ENCODE measurements at places on chromosomes 13 and 19.

DNA sequence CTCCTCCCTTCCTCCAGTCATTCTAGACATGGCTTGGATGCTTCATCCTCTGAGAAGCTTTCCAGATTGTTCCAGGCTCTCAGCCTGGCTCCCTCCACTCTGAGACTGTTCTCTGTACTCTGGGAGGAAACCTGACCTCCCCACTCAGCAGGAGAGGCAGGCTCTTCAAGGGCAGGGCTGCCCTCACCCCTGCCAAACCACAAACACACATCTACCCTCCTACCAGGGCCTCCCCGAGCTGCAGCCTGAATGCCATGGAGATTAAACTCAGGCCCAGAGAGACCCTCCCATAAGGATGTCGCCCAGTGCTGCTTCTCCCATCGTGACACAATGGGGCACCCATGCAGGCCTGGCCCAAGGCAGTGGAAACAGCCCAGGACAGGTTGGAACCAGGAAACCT is 16.2 kb downstream of the NUMBL start:
- DNase-seq = no peak

GRCh38 chr13:24877531-24877930 is 113.6 kb downstream of the RNF17 start:
- no peak for DNase-seq

- DNase-seq = no peak
These were observed 6.2 kb downstream of the PEAK3 start for GRCh38 chr19:2275588-2276428.

DNA sequence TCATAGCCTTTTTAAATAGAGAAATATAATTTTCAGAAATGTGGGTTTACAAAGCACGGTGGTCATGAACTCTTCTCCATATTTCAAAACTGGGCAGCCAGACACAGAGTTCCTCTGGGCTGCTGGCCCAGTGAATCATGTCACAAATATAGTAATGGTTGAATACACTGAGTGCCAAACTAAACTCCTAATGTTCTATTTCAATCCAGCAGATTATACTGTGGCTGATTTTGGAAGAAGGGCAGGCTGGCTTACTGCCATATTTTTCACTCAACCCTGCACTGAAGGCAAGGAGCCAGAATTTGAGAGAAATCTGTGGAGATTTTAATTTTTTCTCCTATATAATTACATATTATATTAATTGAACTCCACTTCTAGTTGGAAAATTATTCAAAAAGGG is 17.0 kb upstream of the PRR20A start:
- DNase-seq = no peak

GRCh38 chr13:37868691-37869505 is 674 bp downstream of the TRPC4 start:
- no peak for DNase-seq

- no peak for DNase-seq
These were observed 8.8 kb upstream of the KLK8 start for GRCh38 chr19:51010066-51010795.

GRCh38 chr13:108835083-108835482 is 205.7 kb downstream of the MYO16 start:
- DNase-seq = no peak

DNA sequence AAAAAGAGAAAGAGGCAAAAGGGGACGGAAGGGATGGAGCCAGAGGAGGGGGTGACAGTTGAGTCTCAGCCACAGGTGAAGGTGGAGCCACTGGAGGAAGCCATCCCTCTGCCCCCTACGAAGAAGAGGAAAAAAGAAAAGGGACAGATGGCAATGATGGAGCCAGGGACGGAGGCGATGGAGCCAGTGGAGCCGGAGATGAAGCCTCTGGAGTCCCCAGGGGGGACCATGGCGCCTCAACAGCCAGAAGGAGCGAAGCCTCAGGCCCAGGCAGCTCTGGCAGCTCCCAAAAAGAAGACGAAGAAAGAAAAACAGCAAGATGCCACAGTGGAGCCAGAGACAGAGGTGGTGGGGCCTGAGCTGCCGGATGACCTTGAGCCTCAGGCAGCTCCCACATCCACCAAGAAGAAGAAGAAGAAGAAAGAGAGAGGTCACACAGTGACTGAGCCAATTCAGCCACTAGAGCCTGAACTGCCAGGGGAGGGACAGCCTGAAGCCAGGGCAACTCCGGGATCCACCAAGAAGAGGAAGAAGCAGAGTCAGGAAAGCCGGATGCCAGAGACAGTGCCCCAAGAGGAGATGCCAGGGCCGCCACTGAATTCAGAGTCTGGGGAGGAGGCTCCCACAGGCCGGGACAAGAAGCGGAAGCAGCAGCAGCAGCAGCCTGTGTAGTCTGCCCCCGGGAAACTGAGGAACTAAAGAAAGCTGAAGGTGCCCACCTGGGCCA is 2.5 kb downstream of the POLR1G start:
- no peak for DNase-seq

- no peak for DNase-seq
These were observed 673 bp downstream of the ZNF486 start for GRCh38 chr19:20167651-20168122.

DNA sequence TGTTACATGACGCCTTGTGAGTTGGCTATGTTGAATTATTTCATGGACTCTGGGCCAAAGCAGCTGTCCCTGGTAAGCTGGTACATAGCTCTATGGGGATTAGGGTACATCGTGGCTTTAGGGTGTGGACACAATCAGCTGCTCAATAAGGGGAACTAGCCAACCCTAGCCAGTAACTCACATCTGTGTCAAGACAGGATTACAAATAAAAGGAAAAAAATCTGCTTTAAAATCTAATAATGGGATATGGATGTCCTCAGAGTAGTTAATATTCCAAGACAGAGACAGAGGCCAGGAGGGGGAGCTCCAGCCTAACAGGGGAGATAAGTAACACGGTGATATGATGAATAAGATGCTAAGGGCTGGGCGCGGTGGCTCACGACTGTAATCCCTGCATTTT is 21.1 kb upstream of the ZNF766 start:
- DNase-seq = no peak

- DNase-seq = no peak
These were observed 4.6 kb downstream of the SAFB start for GRCh38 chr19:5627395-5627904.

GRCh38 chr13:90868321-90868920 is 479.1 kb upstream of the MIR17HG start:
- DNase-seq = no peak

- no peak for DNase-seq
These were observed 40.5 kb downstream of the GATAD2A start for GRCh38 chr19:19445911-19446361.

DNA sequence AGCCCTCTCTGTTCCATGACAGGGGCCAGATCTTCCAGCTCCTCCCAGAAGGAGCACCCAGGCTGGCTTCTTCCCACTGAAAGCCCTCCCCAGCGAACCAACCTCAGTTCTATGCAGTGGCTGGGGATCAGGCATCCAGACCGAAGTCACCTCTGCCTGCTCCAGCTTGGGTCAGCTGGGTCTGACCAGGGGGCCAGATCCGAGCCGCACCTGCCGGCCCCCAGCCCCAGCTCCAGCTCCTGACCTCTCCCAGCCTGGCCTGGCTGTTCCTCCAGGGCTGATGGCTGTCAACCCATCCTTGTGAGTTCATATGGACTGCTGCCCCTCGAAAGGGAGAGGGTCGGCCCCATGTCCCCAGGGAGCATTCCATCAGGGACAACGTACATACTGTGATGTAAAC is 8.0 kb downstream of the TSSK6 start:
- DNase-seq = no peak

DNA sequence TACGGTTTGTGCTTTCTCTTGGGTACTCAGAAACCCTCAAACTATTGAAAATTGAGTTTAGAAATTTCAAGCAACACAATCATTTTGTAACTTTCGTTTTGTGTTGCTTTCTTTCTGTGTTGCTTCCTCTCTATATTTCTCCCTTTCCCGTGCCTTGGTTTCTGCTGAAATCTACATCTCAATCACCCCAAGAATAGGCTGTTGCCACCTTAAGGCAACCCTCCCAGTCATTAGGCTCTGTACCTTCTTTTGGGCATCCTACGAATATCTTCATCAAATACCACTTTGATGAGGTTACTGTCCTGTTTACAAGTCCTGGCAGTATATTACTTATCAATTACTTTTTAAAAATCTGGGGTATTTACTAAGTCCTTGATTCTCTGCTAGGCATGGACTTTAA is 621.6 kb downstream of the GPC6 start:
- DNase-seq = no peak

GRCh38 chr19:29771708-29772414 is 39.9 kb upstream of the CCNE1 start:
- DNase-seq = no peak

- DNase-seq = no peak
These were observed 13.1 kb downstream of the PCCA start for GRCh38 chr13:100102042-100102441.

- DNase-seq = no peak
These were observed 94.3 kb downstream of the GPC6 start for GRCh38 chr13:93320942-93321341.

- no peak for DNase-seq
These were observed 156.4 kb upstream of the FREM2 start for GRCh38 chr13:38530492-38530891.

DNA sequence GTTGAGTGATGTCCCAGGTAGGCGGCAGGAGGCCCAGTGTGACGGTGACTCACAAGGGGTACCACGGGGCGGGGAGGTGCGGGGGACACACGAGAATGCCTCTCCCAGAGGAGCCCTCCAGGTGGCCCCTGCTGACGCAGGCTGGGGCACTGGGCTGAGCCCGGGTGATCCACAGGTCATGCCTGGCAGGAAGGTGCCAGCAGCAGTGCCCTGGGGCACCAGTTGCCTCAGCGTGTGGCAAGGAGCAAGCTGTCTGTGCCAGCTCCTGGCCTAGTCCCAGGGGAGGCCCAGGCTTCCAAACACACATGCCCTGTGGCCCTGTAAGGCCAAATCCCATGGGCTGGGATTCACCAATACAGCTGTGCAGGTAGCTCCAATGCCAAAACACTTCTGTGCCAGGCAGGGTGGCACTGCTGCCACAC is 28.0 kb downstream of the AKT2 start:
- no peak for DNase-seq

- no peak for DNase-seq
These were observed 888.6 kb downstream of the DIAPH3 start for GRCh38 chr13:59274958-59275727.

Measured in vagina (tissue), 2 donors.